ENCODE measurements at places on chromosomes 6 and 20. TPM values are rescaled to one million over a fixed set of nuclear protein-coding genes. Genes with fewer than 3 reads are reported as not detected.

The SCGN gene
- total RNA-seq: not detected

The PPP1R3D gene
- 1.1 TPM for total RNA-seq

The CPXM1 gene
- not detected for total RNA-seq

The GNMT gene
- 0.27 TPM for total RNA-seq

The CFB gene
- total RNA-seq: 2.0 TPM

The GTSF1L gene
- not detected for total RNA-seq

The EBF4 gene
- total RNA-seq: 2.7 TPM

The CST5 gene
- not detected for total RNA-seq

The MYMX gene
- not detected for total RNA-seq

The TBP gene
- total RNA-seq: 18.6 TPM

The BEND3 gene
- total RNA-seq: 3.6 TPM

Data from A549 treated with ZK216348 at 1 μM for 4 hours (cell line).